ENCODE measurements at places on chromosomes 12 and 14. TPM values are rescaled to one million over a fixed set of nuclear protein-coding genes. Genes with fewer than 3 reads are reported as not detected.

Gene MYL6
- total RNA-seq = 1,692 TPM

Gene FOXN3
- 59.7 TPM for total RNA-seq

Gene BATF
- total RNA-seq = 0.65 TPM

Gene SERPINA9
- total RNA-seq = 0.43 TPM

Gene GLS2
- total RNA-seq = not detected

Gene FOXN4
- total RNA-seq = not detected

Gene EPYC
- total RNA-seq = 0.76 TPM

Gene SMIM41
- 0.39 TPM for total RNA-seq

Gene AVPR1A
- not detected for total RNA-seq

Gene INSM2
- total RNA-seq = not detected

Gene KCNC2
- not detected for total RNA-seq

Gene TAS2R7
- not detected for total RNA-seq

Gene AQP2
- not detected for total RNA-seq

Gene GEMIN2
- total RNA-seq = 21.8 TPM

Gene MSI1
- 0.26 TPM for total RNA-seq

Gene BMP4
- total RNA-seq = 73.5 TPM

Gene FGF6
- not detected for total RNA-seq

Measured in articular chondrocyte of knee joint (primary cell).